Natural killer cell (primary cell): ENCODE measurements at places on chromosomes 1 and 21. TPM values are rescaled to one million over a fixed set of nuclear protein-coding genes. Genes with fewer than 3 reads are reported as not detected.

DNA sequence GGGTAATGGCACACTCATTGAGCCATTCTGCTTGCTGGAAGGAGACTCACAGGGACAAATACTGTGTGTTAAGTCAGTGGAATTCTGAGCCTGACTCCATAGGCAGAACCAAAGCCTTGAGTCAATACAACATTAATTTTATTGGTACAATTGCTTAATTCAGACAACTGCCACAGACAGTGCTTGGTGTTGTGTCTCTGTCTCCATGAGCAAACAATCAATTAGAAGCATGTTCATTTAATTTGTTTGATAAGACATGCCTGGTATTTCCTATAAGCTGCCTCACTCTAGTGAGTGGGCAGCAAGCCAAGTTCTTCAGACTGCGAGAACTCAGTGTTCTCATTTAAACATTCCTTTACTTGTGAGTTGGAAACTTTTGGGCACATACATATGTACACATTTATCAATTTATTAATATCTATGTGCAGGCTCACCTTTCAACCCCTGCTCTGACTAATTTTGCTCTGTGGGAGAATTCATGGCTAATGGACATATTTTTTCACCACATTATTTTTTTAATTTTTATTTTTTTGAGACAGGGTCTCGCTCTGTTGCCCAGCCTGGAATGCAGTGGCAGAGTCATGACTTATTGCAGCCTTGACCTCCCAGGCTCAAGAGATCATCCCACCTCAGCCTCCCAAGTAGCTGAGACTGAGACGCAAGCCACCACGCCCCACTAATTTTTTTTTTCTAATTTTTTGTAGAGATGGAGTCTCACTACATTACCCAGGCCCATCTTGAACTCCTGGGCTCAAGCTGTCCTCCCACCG lies 4.5 kb upstream of the SRSF10 start:
- no peaks in the 10 kb centered on the region for H3K36me3 ChIP-seq
- no peak overlapping the region for H3K27ac ChIP-seq
- peaks cover 9% of the 10 kb centered on the region for H3K4me1 ChIP-seq
- H3K27me3 ChIP-seq, result no peaks in the 10 kb centered on the region

DNA sequence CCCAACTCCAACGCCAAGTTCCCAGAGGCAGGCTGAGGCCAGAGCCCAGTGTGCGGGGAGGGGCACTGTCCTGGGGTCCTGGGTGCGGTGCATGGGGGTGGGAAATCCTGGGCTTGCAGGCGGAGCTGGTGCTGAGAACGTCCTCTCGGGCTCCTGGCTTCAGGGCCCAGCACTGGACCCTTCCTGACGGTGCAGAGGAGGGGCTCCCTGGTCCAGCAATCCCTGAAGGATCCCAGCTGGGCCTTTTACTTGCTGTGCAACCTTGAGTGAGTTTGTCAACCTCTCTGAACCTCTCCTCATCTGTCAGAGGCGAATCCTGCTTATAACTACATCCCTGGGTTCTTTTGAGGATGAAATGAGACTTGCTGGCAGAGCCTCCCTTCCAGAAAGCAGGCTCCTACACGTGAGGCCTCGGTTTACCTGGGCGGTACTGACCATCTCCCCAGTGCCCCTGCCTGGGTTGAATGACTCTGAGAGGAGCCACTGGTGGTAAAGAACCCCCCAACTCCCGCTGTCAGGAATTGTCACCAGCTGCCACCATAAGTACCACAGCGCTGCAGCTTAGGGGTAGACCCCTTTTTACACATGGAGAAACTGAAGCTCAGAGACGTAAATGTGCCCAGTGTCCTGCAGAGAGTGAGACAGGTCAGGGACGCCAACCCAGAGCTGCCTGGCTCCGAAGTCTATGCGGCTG lies 77.3 kb downstream of the DHRS3 start:
- H3K27ac ChIP-seq, result no peak overlapping the region
- peaks cover 4% of the 10 kb centered on the region for H3K4me1 ChIP-seq
- H3K36me3 ChIP-seq, result no peaks in the 10 kb centered on the region
- no peak for DNase-seq

- DNase-seq, result no peak
- H3K4me1 ChIP-seq, result peaks cover 19% of the 10 kb centered on the region
- H3K27me3 ChIP-seq, result no peaks in the 10 kb centered on the region
- no peak overlapping the region for H3K4me3 ChIP-seq
These were observed 42.4 kb downstream of the MEF2D start for GRCh38 chr1:156458181-156458503.

DNA sequence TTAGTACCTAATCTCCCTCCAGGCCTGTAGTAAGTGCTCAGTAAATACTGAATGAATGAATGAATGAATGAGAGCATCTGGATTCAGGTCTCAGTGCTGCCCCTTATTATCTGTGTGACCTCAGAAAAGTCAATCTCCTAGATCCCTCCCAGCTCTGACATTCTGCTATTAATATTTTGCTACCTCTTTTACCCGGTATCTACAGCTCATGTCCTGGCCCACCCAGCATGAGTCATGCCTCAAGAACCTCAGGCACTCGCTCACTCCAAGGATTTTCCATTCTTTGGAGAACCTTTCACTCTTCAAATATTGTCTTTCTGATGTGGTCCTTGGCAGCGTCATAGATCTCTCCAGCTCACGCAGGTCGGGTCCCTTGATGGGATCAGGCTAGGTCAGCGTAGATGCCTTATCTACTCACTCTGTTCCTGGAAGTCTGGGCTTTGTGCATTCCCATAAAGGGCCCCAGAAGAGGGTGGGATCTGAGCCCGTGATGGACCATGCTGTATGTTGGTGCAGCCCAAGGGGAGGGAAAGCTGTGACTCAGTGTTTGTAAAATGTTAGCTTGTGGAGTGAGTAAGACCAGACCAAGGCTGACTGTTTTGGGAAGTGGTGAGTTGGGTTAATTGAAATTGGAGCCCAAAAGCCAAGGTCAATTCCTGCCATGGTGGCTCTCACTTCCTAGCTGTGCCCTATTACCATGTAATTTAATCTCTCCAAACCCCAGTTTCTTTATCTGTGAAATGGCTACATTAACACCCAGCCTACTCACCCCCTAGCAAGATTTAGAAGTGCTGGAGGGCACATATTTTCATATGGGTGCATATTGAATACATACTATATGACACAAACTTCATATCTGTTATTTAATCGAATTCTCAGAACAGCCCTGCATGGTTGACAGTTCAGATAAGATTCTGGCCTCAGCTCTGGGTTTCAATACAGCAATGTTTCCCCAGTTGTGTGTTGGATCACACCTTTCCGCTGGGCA lies 214.1 kb upstream of the USP24 start:
- no peaks in the 10 kb centered on the region for H3K27me3 ChIP-seq
- no peak overlapping the region for H3K4me3 ChIP-seq
- H3K4me1 ChIP-seq, result no peaks in the 10 kb centered on the region
- DNase-seq, result no peak

- no peak for DNase-seq
- no peaks in the 10 kb centered on the region for H3K36me3 ChIP-seq
- no peaks in the 10 kb centered on the region for H3K4me1 ChIP-seq
These were observed 11.3 kb upstream of the SAMSN1 start for GRCh38 chr21:14557413-14557812.

DNA sequence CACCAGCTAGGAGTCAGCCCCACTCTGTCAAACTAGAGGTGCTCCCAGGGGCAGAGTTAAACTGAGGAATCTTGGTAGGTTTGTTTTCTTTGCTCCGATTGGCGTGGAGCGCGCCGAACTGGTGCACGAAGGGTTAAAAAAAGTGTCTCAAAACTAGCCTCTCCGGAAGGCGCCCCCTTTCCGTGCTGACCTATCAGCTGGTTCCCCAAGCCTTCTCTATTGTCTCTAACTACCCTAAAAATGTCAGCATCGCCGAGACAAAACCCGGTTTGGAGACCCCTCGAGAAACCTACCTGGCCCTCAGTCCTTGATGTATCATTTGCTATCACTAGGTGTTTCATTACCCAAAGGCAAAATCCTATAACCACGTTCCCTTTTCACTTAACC lies 2.2 kb downstream of the TGFB2 start:
- no peak overlapping the region for H3K27ac ChIP-seq
- H3K36me3 ChIP-seq, result no peaks in the 10 kb centered on the region

DNA sequence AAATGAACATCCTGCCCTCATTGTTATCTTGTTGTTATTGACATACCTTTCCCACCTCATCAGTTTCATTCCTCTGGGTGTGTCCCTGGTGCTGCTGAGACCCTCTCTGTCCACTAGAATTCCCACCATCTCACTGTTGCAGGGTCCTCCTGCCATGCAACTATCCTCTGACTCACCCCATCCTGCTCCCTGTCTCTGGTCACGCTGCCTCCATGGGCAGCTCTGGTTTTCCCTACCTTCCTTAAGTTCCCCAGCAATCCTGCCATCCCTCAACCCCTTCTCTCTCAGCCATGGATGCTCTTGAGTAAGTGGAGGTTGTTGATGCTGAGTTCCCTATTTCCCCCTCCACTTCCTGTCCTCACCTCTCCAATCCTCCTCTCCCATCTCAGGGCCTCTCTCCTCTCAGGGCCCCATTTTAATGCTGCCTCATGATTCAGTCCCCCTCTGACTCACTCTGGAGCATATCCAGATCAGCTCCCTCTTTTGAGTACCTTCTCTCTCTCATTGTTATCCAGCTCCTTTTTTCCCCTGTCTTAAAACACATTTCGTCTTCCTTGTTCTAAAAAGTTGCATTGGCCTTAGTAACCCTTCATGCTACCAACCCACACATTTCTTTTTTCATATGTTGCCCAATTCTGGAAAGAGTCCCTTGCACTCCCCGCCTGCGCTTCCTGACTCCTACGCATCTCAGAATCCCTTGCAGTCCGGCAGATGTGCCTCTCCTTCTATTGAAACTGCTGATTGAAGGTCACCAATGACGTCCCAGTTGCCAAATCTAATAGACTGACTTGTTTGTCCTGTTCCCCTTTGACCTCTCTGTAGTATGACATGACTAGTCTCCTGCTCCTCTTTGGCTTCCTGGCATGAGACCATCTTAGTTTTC lies 92.0 kb downstream of the CNIH3 start:
- H3K4me3 ChIP-seq, result no peak overlapping the region
- H3K4me1 ChIP-seq, result no peaks in the 10 kb centered on the region
- H3K27me3 ChIP-seq, result no peaks in the 10 kb centered on the region
- no peak for DNase-seq
- no peak overlapping the region for H3K27ac ChIP-seq

DNA sequence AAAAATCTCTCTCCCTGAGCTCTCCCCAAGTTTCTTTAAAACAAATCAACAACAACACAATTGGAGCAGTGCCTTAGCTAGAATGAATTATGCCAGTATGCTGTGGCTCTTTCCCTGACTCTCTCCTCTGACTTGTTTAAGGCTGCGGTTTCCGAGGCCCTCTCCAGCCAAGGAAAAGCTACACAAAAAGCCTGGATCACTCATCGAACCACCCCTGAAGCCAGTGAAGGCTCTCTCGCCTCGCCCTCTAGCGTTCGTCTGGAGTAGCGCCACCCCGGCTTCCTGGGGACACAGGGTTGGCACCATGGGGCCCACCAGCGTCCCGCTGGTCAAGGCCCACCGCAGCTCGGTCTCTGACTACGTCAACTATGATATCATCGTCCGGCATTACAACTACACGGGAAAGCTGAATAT lies 1.9 kb downstream of the S1PR1 start:
- peak; percentile 83 for DNase-seq
- H3K4me3 ChIP-seq, result peak overlapping the region; percentile 74
- no peaks in the 10 kb centered on the region for H3K27me3 ChIP-seq
- H3K27ac ChIP-seq, result peak overlapping the region; percentile 60
- H3K36me3 ChIP-seq, result peaks cover 46% of the 10 kb centered on the region
- peaks cover 43% of the 10 kb centered on the region for H3K4me1 ChIP-seq

DNA sequence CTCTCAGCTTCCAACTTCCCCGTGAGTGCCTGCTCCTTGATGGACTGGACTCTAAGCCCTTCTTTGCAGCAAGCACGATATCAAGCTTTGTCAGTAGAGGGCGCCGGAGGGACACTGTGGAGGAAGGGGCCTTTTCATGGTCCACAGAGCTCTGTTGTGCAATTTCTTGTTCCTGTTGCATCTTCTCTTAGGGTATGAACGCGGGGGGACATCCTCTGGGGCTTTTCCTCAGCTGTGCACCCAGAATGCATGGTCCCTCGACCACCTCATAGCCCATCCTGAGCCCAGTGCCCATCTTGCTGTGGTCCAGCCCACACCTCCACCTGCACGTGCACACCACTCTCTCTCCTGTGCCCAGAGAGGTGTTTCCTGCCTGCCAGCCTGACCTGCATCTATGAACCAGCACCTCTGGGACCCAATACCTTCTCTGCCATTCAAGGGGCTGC lies 556.8 kb downstream of the PTPRU start:
- no peaks in the 10 kb centered on the region for H3K36me3 ChIP-seq
- no peak overlapping the region for H3K4me3 ChIP-seq
- H3K27ac ChIP-seq, result no peak overlapping the region
- H3K27me3 ChIP-seq, result no peaks in the 10 kb centered on the region
- peak; percentile 55 for DNase-seq

GRCh38 chr1:55767171-55767570 lies 552.0 kb upstream of the USP24 start:
- H3K27me3 ChIP-seq, result no peaks in the 10 kb centered on the region
- H3K4me3 ChIP-seq, result no peak overlapping the region
- no peak overlapping the region for H3K27ac ChIP-seq

GRCh38 chr1:75643460-75643859 lies 32.5 kb upstream of the SLC44A5 start:
- H3K4me1 ChIP-seq, result no peaks in the 10 kb centered on the region
- no peaks in the 10 kb centered on the region for H3K36me3 ChIP-seq
- H3K27ac ChIP-seq, result no peak overlapping the region
- no peaks in the 10 kb centered on the region for H3K27me3 ChIP-seq
- H3K4me3 ChIP-seq, result no peak overlapping the region

DNA sequence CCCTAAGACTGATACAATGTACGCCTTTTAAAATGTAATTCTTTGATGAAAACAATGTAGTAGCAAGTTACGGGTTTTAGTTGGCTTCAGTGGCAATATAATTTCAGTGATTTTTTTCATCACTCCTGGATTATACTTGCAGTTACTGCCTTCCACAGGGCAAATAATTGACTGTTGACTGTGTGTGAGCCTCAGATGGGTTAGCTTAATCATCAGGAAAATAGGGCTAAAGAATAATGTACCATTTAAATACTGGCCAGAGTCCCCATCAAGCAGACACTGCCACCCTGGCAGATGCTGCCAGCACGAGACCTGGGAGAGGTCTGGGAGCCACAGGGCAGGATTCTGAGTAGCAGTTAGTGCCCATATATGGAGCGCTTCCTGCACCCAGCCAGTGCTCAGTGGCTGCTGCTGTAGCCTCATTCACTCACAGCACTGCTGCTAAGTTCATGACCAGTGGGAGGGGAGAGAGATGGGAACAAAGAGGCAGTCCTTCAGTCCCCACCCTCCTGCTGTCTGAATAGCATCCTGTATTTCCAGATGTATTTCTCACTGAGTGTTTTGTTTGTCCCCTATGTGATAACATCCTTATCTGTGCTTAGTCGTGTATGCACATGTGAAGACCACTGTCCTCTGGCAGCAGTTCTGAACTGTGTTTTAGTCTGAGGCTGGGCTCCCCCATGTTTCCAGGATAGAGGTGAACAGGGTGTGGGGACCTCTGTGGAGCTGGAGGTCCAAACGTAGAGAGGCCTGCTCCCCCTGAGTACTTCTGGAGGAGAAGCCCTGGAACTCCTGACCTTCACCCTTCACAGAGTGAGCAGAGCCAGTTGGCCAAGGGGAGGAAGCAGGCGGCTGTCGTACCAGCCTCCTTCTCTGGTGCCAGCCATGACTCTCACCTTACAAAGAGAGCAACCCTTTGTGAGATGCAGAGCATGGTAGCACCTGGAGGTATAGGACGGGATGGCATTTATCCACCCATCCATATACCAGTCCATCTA lies 80.4 kb downstream of the ADARB1 start:
- no peak overlapping the region for H3K27ac ChIP-seq
- H3K4me3 ChIP-seq, result no peak overlapping the region
- no peaks in the 10 kb centered on the region for H3K36me3 ChIP-seq
- peak; percentile 61 for DNase-seq
- no peaks in the 10 kb centered on the region for H3K27me3 ChIP-seq

- H3K36me3 ChIP-seq, result no peaks in the 10 kb centered on the region
- H3K4me1 ChIP-seq, result peaks cover 3% of the 10 kb centered on the region
- no peak overlapping the region for H3K27ac ChIP-seq
- DNase-seq, result peak; percentile 86
These were observed 79.2 kb downstream of the TMEM53 start for GRCh38 chr1:44594871-44595735.

The RGS5 gene
- total RNA-seq, result 0.12 TPM

The SYTL1 gene
- total RNA-seq, result 273 TPM
